Activated CD4-positive, alpha-beta T cell treated with anti-CD3 and anti-CD28 coated beads for 4 hours (primary cell): ENCODE measurements at places on chromosomes 2 and 18.

DNA sequence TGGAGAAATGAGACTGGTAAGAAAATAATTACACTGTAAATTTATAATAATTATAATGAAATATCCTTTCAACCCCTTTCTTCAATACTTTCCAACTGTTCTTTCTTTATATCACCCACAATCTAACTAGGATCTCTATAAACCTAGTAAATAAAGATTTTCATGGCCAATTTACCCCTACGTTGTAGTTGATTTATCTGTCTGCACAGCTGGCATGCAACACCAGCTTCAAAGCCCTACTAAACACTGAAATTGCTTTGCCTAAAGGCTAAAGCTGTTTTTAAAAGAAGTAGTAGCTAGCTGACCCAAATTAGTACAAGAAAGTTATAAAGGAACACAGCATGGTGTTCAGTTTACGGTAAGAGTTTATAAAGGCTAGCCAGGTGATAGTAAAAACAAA lies 140.1 kb downstream of the NOL4 start:
- no peak for DNase-seq

DNA sequence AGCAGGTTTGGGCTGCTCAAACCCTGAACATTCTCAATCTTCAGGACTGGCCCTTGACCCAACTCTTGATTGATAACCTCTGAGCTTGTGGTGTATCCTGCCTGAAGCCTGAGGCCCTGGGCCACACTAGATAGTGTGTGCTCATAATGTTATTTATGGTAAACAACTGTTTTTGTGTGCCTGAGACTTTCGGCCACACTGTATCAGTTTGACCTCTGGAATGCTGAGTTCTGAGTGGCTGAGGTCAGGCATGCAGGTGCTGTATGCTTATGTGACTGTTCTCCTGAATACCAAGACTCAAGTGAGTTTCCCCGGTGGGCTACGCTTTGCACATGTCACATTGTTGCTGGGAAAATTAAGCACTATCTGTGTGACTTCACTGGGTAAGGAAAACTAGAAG lies 82.2 kb upstream of the RMP24 start:
- no peak for DNase-seq

GRCh38 chr2:61529944-61530735 lies 8.0 kb downstream of the XPO1 start:
- no peak for DNase-seq

- no peak for DNase-seq
Observed at GRCh38 chr18:36316246-36316645, 18.7 kb downstream of the FHOD3 start.

GRCh38 chr2:168449419-168449818 lies 6.7 kb upstream of the CERS6 start:
- no peak for DNase-seq

GRCh38 chr2:141595316-141595920 lies 535.4 kb downstream of the LRP1B start:
- no peak for DNase-seq

DNA sequence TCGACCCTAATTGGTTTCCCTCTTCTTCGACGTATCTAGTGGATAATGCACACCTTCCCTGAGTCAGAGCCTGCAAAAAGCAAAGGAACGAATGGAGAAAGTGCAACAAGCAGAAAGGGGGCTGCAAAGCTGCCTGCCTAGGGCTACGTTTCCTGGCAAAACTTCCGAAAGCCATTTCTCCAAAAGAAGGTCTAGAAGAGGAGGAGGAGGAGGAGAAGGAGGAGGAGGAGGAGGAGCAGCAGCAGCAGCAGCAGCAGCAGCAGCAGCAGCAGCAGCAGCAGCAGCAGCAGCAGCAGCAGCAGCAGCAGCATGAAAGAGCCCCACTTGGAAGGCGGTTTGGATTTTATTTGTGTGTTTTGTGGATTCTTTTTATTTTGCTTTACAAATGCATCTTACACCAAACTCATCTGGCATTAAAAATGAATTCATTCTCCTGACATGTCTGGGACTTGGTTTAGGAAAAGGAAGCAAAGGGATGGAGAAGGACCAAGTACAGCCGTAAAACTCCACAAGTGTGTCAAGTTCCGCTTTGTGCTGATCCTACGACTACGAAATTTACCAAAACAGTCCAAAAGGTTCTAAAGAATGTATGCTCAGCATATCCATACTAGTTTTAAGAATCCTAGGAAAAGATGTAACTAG lies 2.0 kb downstream of the TCF4 start:
- no peak for DNase-seq

GRCh38 chr18:75810516-75810915 lies 383.0 kb upstream of the SMIM21 start:
- DNase-seq, result no peak

DNA sequence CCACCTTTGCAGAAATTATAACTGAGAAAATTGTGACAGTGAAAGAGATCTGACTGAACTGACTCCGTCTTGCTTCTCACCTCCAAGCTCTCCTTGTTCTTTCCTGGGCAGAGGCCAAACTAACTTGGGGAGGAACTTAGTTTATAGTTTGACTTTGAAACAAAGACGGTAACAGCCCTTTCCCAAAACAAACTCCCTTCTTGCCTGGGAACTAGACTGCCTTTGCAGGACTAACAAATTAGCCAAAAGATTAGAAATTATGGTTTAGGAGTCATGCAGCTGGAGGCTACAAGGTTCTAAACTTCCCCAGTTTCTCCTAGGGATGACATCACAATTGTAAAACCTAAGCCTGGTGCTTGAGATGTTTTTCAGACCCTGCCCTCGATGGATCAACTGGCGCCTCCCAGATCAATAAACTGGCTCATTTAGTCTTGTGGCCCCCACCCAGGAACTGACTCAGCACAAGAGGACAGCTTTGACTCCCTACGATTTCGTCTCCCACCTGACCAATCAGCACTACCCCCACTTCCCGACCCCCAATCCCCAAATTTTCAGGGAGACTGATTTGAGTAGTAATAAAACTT lies 137.7 kb downstream of the ALPK2 start:
- no peak for DNase-seq

GRCh38 chr2:218276986-218277755 lies 6.9 kb downstream of the PNKD start:
- no peak for DNase-seq

DNA sequence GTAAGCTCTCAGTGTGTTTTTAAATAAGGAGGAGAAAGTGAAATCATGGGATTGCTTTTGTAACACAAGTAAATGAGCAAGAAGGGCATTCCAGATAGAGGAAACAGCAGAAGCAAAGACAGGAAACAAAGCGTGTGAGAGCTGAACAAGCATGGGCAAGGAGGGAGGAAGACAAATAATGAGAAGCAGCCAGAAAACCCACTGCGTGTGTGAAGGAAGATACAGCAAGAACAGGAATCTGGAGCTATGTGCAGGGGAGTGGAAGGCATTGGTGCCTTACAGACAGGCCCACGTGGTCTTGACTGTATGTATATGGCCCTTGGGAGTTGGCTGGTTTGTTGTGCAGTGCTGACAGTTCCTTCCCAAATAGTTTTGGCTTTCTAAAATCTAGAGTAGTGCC lies 88.6 kb downstream of the AAK1 start:
- DNase-seq, result no peak

GRCh38 chr2:231548752-231549151 lies 18.5 kb upstream of the NMUR1 start:
- DNase-seq, result no peak

- no peak for DNase-seq
Observed at GRCh38 chr2:236082061-236082460, 86.1 kb downstream of the GBX2 start.

DNA sequence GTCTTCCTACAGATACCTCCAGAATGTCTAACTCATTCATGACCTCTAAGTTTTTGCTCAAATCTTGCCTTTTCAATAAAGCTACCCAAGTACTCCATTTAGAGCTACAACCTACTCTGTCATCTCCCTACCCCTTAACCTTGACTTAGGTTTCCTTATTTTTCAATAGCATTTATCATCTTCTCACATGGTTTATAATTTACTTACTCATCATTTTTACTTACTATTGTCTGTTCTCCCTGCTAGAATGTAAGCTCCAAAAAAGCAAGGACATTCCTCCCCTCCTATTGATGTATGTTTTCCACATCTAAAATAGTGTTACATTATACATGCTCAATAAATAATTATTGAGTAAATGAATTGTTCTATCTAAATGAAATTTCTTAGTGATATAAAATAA lies 3.1 kb upstream of the GCA start:
- DNase-seq, result no peak

DNA sequence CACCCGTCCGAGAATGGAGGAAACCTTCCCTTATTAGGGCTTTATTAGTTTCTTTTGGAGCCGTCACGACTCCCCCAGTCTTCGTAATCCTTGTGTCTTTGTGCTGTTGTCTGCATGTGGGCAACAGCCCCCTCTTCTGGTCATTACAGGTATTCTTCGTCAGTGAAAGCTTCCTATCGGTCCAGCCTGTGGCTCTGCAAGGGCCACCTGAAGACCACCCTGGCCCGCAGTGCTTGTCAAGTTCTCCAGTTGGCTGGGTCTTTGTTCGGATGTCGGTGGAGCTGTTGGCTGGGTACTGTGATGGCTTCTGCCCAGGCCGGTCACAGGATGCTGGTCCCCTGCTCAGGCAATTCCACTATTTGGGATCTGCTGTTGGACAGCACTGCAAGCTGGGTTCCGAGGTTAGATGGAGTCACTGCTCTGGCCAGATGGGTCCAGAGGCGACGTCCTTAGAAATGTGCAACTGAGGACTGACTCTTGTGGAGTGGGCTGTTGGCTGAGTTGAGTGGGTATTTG lies 19.2 kb downstream of the E2F6 start:
- DNase-seq, result peak; percentile 17
